ENCODE measurements at places on chromosomes 3 and 15.

GRCh38 chr15:47409600-47409999, 307.7 kb upstream of the SEMA6D start:
- no peak for DNase-seq

- DNase-seq, result no peak
These were observed 67.7 kb downstream of the ARHGEF26 start for GRCh38 chr3:154188846-154189245.

DNA sequence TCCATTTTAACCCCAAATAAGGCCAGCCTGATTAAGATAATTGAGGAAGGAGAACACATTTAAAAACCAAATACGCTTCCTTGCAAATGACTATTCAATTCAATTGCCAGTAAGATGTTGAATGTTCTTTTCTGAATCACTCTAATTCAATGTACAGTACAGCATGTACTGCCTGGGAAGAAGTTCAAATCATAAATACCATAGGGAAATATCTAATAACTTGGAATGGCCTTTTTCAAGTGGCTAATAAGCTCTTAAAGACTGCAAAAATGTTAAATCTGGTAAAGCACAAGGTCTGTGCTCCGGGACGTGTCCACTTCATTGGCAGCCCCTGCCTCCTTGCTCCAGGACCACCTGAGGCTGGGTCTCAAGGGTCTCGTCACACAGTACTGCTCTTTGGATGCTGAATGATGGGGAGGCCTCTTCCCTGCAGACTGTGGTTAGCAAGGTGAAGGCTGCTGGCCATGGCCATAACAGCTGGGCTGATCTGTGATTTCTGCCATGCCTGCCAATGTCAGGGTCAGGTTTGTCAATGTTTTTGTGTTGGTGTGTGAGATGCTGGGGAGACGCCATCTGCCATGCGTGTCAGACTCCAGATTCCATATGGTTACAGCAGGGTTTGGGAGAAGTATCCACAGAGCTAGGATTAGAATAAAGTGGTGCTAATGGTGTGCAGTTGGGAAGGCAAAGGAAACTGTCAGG, 300.5 kb downstream of the ADAMTS17 start:
- DNase-seq, result no peak

DNA sequence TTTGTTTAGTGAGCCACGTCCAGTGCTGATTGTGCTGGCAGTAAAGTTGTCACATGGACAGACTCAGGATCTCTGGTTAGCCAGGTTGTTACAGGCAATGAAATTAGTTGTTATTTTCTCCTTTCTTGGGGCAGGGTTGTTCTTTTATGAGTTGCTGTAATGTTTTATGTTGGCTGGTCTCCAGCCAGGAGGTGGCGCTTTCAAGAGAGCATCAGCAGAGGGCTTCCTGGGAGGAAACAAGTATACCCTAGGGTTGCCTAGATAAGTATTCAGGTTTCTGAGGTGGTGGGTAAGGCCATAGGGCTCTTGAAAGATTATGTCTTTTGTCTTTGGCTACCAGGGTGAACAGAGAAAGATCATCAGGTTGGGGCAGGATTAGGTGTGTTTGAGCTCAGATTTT, 14.5 kb upstream of the CFAP20DC start:
- DNase-seq, result no peak

DNA sequence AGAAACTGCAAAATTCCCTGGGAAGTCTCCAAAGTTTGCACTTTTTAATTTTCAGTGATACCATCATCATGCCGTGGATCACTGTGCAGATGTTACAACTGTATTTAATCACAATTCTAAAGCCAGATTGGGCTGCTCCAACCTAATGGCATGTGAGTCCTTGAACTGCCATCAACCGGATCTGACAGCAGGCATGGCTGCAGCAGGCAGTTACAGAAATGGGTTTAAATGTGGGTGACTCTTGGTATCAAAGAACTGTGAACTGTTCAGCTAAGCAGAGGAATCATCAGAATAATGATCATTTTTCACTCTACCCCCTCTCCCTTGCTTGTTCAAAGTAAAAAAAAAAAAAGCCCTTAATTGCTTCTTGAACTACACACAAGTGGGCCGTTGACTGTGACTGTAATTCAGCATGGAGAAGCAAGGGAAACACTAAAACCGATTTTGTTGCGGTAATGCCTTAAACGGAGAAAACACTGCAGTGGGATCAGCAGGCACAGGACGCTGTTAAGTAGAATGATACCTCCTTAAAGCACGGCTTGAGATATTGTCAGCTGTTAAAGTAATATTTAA, 152.4 kb downstream of the RORA start:
- DNase-seq, result no peak

DNA sequence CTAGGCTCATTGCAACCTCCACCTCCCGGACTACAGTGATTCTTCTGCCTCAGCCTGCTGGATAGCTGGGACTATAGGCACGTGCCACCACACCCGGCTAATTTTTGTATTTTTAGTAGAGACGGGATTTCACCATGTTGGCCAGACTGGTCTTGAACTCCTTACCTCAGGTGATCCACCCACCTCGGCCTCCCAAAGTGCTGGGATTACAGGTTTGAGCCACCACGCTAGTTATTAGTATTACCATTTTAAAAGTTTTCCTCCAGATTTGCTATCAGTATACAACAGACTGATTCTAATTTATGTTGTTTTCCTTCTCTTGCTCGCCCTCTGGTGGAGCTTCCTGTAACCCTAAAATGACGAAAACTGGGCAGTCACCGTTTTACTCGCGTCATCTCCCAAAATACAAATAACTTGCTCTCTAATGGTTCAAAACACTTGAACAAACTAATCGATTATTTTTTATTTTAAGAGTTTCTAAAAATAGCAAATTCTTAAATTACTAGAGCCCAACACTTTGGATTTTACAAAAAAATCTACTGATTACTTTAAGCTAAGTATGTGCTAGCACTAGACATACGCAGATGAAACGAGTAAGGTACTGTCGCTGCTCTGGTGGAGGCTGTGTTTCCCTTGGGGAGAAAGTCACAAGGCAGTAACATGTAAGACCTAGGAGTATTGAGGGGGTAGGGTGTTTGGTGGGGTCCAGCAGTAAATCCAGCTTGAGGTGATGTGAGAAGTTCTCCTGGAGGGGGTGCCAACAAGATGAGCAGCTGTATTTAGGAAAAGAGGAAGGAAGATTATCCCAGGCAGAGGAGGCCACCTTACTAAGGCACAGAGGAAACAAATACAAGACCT, 203.3 kb downstream of the MBNL1 start:
- DNase-seq, result peak; percentile 59

DNA sequence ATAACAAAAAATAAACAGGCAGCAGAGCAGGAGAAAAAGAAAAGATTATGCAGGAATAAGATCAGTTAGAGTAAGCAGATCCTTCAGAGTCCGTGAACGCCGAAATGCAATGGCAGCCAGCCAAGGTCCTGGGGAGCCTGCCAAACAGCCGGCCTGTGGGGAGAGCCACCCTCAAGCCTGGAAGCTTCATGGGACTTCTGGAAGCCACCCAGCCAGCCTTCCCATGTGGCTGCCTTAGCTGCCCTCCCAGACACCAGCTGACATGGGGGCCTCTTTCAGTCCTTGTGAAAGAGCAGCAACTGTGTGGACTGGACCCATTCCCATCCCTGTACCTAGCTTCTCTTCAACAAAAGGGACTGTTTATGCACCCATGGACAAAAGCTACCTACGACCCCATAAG, 64.9 kb upstream of the RAD18 start:
- DNase-seq, result no peak

DNA sequence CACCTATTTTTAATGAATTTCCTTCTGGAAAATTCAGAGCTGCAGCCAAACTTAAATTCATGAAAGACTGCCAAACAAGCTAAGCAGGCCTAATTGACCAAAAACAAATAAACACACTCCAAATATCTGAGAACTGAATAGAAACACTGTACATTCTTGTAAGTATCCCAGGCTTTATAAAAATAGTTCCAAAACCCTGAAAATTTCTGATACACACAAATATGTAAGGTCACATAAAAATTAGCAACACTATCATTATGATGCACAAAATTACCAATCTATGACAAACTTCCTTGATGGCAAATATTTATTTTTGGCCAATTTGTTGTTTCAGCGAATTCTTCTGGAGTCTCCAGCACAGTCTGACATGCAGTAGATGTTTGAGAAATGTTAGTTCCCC, 117.9 kb upstream of the UBE2E2 start:
- DNase-seq, result no peak

GRCh38 chr3:156818890-156819289, 7.3 kb upstream of the LEKR1 start:
- no peak for DNase-seq

DNA sequence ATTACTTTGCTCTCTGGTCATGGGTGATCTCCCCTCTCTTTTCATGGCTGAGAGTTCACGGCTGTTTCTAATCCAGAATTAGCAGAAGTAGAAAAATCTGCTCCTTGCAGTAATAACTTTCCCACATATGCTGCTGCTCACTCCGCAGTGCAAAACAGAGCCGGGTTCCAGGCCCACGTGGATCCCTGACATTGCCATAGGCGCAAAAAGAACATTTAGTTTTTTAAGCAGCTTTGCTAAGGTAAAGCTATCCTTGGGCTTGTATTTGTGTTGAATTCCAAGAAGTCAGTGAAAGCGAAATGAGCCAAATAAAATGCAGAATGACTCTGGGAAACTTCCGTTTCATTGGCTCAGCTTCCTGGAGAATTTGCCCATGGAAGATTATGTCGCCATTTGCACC, 633.7 kb upstream of the SUCLG2 start:
- no peak for DNase-seq

GRCh38 chr3:184579513-184579912, 17.9 kb downstream of the EPHB3 start:
- DNase-seq, result no peak

DNA sequence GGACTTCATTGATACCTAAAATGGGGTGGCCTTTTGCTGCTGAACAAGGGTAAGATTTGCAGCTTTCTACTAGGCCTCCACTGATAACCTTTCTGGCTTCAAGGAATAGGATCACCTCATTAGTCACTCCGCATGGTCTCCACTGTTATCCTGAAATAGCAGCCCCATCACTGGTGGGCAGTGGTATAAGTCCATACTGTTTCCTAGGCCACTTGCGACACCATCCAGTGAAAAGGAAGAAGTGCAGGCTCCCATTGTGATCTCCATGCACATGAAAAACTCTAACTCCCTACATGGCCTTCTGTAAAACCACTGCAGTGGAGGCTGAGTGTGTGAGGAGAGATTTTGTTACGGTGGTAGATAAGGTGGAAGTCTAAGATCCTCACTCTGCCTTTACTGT, 1455.9 kb downstream of the SI start:
- no peak for DNase-seq

DNA sequence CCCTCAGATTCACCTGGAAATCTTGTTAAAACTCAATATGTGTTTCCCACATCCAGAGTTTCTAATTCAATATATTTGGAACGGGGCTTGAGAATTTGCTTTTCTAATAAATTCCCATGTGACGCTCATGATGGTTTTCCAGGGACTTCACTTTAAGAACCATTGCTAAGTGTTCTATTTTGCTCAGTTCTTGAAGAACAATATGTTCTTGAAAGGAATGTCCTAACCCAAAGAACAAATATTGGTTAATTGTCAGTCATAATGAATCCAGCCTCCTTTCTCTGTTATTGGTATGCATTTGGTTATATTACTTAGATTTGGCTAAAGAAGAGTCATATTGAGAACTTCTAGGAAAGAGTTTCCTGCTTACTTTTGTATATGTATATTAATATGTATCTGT, 4.4 kb upstream of the PLSCR2 start:
- no peak for DNase-seq

GRCh38 chr3:11099306-11099705, 55.0 kb upstream of the HRH1 start:
- no peak for DNase-seq

- DNase-seq, result no peak
These were observed 26.7 kb downstream of the SLC2A2 start for GRCh38 chr3:170999737-171000242.

- peak; percentile 1 for DNase-seq
These were observed 1.2 kb downstream of the PHC3 start for GRCh38 chr3:170180079-170180907.

- DNase-seq, result no peak
These were observed 143.4 kb downstream of the TMEM108 start for GRCh38 chr3:133181392-133182150.

DNA sequence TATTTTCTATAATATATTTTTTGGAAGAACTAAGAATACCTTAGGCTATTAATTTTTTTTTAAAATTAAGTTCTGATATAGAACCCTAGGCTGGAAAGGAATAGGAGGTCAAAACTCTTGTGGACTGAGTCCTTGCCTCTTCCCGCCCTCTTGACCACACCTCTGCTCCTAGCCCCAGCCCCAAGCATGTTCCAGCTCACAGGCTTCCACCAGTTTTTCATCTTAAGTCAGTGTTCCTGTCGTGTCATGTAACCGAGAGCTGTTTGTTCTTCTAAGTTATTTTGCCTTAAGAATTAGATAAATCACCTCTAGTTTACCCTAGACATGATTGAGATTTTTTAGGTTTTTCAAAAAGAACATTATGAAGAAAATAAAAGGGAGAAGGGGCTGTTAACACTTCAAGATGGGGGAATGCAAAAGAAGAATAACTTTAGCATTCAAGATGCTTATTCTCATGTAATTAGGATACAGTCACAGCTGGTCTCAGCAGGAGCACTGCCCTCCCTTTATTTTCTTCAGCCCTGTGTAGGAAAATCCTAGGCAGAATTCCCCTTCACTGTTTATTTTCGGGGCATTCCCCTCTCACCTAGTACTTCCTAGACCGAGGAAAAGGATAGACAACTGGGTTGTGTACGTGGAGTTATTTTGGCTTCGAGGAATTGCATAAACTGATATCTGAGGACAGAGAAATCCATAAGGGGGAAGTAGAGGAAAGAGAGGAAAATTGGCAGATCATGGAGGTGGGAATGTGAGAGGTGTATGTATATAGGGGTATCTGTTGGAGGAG, 110.2 kb downstream of the CMSS1 start:
- DNase-seq, result no peak

DNA sequence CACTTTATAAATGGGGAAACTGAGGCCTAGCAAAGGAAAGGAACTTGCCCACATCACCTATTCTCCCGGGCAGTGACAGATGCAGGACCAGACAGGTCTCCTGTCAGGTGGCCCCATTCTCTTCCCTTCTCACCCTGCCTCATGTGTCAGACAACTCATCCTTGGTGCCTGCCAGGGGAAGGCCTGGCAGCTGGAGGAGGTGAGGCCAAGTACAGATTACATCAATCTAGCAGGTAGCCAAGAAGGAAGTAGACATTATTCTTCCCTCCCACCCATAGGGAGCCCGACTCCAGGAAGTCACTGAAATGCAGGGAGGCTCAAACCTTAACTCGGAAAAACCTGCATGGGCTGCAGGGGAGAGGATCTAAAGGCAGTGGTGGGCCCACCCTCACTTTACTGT, 39.6 kb downstream of the DAPK2 start:
- no peak for DNase-seq

Measured in T-helper 9 cell (primary cell).